Activated CD4-positive, alpha-beta T cell treated with anti-CD3 and anti-CD28 coated beads, Interleukin-10, Interleukin-2, amounts not matched to agents 100 ng/mL and 50 ng/mL, durations not matched to agents 16 hours and 8 hours (primary cell): ENCODE measurements at places on chromosomes 1 and 21.

GRCh38 chr1:214461305-214461704, 90.1 kb downstream of the PTPN14 start:
- no peak for DNase-seq

DNA sequence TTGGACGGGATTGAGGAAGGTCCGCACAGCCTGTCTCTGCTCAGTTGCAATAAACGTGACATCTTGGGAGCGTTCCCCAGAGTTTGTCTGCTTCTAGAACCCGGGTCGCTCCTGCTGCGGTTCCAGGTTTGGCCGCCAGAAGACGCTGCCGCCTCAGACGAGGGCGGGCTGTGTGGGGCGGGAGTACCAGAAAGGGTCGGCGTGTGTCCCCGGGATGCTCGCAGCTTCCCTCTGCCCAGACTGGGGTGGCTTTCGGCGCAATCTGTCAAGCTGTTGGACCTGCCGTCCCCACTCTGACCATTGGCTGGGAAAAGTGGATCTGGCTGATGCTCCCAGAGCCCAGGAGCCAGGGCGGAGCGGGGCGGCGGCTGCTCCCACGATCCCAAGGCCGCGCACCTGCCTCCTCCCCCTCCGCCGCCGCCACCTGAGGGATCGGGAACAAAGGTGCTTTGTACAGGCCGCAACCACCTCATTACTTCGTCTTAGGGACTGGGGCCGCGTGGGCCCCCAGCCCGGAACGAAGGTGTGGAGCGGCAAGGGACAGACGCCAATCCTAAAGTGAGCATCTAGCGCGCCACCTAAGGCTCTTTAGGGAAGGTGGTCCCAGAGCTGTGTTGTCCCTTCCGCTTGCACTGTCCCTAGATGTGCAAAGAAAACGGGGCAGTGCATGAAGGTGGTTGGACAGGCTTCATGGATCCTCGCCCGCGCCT, 683 bp upstream of the EFNA4 start:
- peak; percentile 78 for DNase-seq

DNA sequence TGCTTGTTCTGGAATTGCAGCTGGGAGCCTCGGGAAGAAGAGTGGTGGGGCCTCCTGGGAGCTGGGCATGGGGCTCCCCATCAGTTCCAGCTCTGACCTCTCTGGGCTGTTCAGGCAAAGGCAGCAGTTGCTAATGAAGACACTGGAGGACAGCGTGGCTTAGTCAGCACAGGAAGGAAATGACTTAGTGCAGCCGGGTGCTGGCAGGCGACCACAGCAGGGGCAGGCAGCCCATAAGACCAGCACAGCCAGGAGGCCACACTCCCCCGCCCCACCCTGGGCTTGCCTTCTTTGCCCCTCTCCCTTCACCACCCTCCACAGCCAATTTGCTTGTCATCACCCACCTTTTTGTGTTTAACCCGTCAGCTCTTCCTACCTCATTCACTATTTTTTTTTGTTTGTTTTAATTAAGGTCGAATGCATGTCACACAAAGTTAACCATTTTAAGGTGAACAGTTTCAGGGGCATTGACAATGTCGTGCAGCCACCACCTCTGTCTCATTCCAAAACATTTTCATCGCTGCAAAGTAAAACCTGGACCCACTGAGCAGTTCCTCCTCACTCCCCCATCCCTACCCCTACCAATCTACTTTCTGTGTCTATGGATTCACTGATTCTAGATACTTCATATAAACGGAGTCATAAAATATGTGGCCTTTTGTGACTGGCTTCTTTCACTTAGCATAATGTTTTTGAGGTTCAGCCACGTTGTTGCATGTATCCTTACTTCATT, 10.9 kb downstream of the OLIG2 start:
- peak; percentile 64 for DNase-seq

DNA sequence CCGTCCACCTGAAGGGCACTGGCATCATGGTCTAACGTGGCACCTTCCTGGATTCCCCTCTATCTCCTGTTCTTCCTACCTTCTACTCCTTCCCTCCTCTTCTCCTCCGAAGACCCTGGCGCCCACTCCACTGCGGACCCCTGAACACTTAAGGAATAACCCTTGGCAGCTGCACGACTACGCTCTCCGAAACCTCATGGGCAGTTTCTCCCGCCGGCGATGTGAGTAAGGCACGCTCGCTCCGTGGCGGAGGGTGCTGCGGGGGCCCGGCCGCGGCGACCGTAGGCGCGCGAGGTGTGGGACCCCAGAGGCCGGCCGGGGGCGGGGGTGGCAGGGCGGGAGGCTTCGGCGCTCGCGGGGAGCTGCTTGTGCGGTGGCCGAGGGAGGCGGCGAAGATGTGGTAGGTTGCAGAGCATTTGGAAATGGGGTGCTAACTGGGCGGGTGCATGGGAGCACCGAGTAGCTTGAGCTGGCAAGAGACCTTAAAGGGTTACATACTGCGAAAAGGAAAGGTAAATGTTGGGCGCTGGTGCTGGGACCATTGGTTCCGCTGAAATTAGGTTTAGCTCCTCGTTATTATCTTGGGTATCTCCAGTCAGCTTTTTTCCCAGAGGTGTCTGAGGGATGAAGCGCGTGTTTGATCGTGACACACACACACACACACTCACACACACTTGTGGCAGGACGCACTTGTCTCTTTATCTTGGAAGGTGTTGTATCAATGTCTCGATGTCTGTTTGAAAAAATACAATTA, 876 bp downstream of the LRRC7 start:
- no peak for DNase-seq

- no peak for DNase-seq
Observed at GRCh38 chr1:10302416-10302815, 92.0 kb downstream of the KIF1B start.

- DNase-seq = no peak
Observed at GRCh38 chr1:164040754-164041153, 518.2 kb upstream of the PBX1 start.

DNA sequence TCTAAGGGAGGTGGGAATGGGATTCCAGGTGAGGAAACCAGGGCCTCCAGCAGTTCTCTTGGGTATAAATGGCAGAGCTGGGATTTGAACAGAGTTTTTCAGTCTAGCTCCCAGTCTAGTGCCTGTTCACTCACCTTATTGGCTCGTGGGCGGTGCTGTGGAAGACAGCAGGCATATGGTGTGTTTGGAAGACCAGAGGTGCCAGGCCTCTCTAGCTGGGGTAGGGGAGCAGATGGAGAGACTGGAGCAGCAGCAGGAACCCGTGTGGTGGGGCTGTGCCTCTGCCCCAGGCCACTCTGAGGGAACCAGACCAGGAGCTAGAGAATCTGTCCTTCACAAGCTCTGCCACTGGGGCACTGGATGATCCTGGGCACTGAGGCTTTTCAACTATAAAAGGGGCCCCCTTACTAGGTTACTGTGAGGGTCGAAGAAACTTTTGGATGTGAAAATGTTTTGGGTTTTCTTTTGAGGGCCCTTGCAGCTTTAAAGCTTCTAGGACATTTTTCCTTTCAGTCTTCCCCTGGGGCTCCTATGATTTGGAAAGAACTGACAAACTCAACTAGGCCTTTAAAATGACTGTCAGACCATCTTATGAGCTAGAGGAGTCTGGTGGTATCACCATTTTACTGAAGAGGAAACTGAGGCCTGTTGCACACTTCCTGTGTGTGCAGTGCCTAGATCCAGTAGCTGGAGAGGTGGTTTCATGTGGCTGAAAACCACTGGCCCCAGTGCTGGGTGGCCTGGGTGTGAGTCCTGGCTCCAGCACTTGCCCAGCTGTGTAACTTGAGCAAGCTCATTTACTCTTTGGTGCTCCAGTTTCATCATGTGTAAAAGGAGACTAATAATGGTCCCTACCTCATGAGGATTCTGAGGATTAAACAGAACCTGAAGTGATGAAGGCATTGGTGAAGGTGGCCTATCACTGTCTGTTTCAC, 6.1 kb downstream of the DMRTB1 start:
- DNase-seq = no peak

- no peak for DNase-seq
Observed at GRCh38 chr1:34770891-34771504, 10.0 kb upstream of the GJB3 start.

DNA sequence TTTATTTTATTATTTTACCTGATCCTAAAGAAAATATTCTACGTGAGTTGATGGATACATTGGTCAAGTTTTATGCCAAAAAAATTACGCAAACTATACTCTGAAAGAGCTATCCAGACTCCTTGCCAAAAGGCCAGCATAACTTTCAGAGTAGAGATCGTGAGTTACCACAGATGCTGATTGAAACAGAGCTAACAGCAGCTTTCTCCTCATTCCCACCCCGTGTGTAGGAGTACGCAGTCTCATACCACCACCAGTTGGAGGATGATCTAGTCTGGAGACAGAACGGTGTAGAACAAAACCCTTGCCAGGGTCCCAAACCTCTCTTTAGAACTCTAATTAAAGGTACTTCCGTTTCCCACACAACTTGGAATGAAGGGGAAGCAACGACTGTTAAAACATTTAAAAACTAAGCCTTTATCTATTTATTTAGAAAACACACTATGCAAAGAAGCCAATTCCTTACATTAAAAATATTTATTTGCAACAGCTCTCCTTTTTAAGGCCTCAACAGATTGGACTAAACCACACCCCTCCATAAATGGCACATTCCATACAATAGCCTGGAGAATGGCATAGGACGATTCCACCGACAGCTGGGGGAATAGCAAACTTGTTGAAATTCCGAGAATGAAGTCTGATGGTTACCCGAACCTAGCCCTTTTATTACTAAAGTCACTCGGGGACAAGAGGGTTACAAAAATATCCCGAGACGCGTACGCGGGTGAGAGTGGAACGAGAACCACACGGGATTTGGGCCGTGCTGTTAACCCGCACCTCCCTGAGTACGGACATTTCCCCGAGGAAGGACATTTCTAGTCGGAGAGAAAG, 1.4 kb downstream of the NUCKS1 start:
- DNase-seq = peak; percentile 62

GRCh38 chr21:36202726-36203602, 46.3 kb downstream of the DOP1B start:
- DNase-seq = peak; percentile 7

- no peak for DNase-seq
Observed at GRCh38 chr1:237146241-237146640, 104.3 kb downstream of the RYR2 start.

DNA sequence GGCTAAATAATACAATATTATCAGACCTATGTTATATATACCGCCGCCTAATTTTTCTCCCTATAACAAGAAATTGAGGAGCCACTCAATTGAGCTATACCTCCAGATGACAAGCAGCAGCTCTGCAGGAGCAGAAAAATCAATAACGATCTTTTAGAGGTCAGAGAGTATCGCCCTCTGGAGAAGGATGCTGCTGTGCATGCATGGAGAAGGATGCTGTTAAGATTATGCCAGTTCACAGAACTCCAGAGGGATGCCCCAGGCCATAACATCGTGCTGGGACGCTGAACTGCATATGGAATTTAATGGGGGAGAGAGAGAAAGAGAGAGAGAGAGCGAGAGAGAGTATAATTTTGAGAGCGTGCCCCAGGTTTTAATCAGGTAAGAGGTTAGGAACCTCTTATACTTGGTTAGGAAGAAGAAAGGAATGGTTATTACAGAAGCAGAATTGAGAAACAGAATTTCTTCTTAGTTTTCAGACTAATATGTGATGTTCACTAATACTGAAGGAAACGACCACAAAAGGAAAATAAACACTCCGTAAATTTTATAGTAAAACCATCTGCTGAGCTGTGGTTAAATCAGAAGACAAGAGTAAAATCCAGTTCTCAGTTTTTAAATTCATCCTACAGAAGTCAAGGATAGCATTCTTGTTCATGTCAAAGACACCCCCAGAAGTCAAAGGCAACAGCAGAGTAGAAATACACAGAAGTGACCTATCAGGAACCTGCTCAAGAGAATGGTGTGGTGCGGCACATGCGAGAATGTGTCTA, 111.1 kb downstream of the SMYD2 start:
- no peak for DNase-seq

- DNase-seq = no peak
Observed at GRCh38 chr1:31306278-31306677, 9.4 kb downstream of the ZCCHC17 start.

GRCh38 chr1:1758059-1758621, 20.1 kb downstream of the NADK start:
- DNase-seq = no peak

- no peak for DNase-seq
Observed at GRCh38 chr1:13539683-13540082, 25.9 kb upstream of the LRRC38 start.

- DNase-seq = no peak
Observed at GRCh38 chr1:197464044-197464443, 196.0 kb downstream of the CRB1 start.

DNA sequence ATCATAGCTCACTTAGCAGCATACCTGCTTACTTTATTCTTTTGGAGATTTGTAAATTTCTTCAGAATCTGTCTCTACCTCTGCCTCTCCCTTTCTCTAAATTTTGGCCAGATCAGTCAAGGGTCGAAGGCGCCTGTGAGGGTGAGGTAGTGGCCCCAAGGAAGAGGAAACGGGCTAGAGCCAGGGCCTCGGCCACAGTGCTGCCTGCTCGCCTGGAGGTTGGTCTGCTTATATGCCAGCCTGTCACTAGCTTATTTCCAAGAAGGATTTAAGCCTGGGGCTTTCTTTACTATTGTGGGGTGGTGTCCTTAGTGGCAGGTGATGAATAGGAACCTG, 19.6 kb downstream of the PEX14 start:
- DNase-seq = no peak

- no peak for DNase-seq
Observed at GRCh38 chr1:82486969-82487368, 686.2 kb downstream of the ADGRL2 start.

GRCh38 chr1:206955476-206956451, 9.5 kb upstream of the PIGR start:
- peak; percentile 34 for DNase-seq

- DNase-seq = no peak
Observed at GRCh38 chr1:182122256-182122912, 60.9 kb upstream of the ZNF648 start.

DNA sequence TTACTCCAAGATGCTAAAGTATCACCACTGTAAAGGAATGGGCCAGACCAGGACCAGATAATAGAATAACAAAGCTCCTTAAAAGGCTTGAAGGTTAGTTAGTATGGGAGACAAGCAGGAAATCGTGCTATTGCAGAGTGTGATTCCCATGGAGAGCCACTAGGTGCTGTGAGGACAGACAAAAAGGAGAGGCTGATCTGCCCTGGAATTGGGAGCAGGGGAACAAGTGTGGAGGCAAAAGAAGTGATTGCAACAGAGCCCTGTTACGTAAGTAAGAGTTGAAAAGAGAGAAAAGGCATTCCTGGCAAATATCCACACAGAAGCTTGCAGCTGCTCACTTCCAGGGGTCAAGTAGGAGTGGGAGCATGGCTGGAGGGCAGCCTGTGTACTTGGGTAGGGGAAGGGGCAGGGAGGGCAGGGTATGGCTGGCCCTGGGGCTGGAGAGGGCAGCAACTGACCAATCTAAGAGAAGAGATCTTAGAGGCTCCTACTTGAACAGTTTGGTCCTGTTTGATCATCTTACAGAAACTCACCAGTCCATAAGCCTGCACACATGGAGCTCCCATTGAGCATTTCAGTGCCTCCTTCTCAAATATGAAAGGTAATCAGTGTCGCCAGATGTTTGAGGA, 207.7 kb upstream of the GJB5 start:
- DNase-seq = no peak

GRCh38 chr1:17393230-17393629, 21.2 kb downstream of the PADI6 start:
- peak; percentile 13 for DNase-seq
